ENCODE measurements at places on chromosomes 7 and 10.

GRCh38 chr7:143012409-143012808 is 14.5 kb downstream of the OR9A2 start:
- DNase-seq = no peak

DNA sequence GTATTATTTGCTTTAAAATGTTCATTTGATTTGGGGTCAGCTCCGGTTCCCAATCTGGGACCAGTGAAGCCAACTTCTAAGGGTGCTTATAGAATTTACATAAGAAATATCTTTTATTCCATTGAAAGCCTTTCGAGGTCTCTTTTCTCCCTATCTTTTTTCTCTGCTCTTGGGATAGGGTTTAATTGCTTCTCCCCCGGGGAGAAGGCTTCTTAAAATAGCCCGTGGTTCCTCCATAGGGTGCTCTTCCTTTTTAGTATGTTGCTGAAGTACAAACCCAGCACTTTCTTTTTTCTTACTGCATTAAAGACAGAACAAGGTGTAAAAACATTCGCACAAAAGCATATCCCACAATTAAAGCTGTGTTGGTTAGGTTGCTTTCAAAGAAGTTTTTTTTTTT is 107.5 kb downstream of the POU6F2 start:
- no peak for DNase-seq

- DNase-seq = no peak
These were observed 1.1 kb upstream of the HOXA13 start for GRCh38 chr7:27200761-27201579.

- no peak for DNase-seq
These were observed 234.2 kb upstream of the LRRN3 start for GRCh38 chr7:110856704-110857103.

DNA sequence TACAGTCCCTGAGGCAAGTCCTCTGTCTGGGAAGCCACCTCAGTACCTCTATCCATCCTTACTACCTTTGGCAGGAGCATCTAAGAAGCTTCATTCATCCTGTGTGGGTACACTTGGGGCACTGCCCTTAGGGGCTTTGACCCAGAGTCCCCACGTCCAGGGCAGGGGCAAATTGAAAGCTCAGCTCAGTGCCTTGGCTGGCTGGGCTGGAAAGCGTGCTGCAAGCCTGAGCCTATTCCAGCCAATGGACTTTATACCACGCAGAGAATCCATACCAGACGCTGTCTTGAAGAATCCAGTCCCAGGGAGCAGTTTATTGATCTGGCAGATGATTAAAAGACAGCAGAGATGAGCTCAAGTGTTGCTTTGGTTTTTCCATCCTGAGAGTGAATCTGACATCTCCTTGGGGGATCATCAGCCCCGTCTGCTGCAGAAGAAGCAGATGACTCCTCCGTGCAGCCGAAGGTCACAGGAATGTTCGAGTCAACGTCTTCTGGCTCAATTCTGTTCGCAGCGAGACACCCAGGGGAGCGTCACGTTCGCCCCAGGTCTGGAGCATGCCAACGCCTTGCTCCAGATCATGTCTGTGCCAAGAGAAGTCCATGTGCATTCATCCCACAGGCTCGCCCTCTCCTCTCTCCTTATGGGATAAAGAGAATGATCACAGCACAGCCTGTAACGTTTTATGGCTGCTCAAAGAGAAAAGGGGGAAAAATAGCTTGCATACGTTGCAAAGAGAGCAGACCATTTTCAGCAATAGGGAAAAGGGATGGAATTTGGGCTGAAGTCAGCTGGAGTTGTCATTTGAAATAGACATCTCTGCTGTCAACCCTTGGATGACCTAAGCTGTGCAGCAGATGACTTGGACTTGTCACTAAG is 35.8 kb upstream of the LYZL1 start:
- no peak for DNase-seq

GRCh38 chr7:158944950-158945349 is 88.6 kb downstream of the DYNC2I1 start:
- DNase-seq = no peak

GRCh38 chr10:131216681-131217230 is 94.8 kb downstream of the TCERG1L start:
- no peak for DNase-seq

- no peak for DNase-seq
These were observed 29.0 kb upstream of the IL6 start for GRCh38 chr7:22697876-22698606.

GRCh38 chr10:132006966-132007365 is 25.2 kb upstream of the BNIP3 start:
- DNase-seq = no peak

GRCh38 chr7:155619634-155620271 is 24.7 kb upstream of the RBM33 start:
- DNase-seq = no peak

DNA sequence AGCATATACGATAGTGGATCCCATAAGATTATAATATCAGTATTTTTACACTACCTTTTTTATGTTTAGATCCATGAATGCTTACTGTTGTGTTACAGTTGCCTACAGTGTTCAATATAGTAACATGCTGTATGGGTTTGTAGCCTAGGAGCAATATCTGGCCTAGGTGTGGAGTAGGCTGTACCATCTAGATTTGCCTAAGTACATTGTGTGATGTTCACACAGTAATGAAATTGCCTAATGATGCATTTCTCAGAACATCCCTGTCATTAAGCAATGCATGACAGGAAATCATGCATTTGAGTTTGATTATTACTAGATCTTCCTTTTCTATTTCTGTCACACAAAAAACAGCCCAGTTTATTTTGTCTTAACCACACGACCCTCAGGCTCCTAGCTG is 14.5 kb downstream of the CBX3 start:
- no peak for DNase-seq

DNA sequence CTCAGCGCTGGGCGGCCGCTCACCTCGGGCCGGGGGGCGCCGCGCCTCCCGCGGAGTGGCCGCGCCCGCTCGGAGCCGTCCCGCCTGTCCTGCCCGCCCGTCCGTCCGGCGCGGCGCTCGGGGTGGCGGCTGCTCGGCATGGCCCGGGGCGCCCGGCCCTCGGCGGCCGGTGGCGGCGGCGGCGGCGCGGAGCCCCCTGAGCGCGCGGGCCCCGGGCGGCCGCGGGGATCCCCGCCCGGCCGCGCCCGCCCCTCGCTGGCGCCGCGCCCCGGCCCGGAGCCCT is 338 bp downstream of the SDK1 start:
- no peak for DNase-seq

DNA sequence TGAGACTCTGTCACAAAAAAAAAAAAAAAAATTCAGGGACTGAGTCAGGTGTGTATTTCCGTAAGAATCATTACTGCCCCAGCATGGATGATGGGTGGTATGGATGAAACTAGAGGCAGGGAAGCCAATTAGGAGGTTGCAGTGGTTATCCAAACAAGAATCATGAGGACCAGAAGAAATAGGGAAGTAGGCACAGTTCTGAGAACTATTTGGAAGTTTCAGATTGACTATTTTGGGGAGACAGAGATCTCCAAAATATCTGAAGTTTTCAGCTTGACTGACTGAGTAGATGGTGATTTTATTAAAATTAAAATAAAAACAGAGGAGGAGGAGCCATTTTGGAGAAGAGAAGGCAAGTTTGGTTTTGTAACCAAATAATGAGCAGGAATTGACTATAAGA is 119.4 kb upstream of the NRBF2 start:
- DNase-seq = no peak

- peak; percentile 69 for DNase-seq
These were observed 249.6 kb downstream of the ELFN1 start for GRCh38 chr7:1919539-1920265.

GRCh38 chr7:152869677-152870051 is 110.1 kb downstream of the ACTR3B start:
- DNase-seq = no peak

DNA sequence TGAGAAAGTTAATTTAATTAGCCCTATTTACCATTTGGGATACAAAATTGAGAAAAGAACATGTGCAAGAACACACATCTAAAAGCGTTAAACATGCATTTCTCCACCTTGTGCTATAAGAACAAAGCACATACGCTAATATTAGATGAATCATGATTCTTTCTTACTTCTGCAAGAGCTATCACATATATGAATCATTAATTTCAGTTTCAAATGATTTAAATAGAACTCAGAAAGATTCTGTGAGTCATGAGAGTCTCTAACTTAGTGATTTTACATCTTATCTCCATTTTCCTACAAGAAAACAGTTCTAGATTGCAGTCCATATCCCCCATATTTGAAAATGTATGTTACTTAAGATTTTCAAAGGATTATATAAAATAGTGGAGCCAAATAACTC is 173.9 kb downstream of the RNLS start:
- DNase-seq = no peak

DNA sequence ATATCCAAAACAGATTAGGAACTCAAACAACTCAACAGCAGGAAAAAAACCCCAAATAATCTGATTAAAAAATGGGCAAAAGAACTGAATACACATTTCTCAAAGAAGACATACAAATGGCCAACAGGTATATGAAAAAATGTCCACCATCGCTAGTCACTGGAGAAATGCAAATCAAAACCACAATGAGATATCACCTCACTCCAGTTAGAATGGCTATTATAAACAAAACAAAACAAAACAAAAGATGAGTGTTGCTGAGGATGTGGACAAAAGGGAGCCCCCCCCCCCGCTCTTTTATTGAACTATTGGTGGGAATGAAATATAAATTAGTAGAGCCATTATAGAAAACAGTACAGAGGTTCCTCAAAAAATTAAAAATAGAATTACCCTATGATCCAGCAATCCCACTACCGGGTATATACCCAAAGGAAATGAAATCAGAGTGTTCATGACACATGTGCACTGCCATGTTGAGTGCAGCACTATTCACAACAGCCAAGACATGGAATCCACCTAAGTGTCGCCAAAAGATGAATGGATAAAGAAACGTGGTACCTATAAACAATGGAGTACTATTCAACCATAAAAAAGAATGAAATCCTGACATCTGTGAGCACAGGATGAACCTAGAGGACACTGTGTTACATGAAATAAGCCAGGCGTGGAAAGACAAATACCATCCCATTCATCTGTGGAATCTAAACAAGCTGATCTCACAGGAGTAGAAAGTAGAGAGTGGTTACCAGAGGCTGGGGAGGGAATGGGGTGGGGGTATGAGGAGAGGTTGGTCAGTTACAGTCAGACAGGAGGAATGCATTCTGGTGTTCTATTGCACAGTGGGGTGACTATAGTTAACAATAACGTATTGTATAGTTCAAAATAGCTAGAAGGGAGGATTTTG is 78.1 kb upstream of the RHEB start:
- no peak for DNase-seq

GRCh38 chr7:123784263-123784662 is 35.5 kb upstream of the WASL start:
- DNase-seq = no peak

DNA sequence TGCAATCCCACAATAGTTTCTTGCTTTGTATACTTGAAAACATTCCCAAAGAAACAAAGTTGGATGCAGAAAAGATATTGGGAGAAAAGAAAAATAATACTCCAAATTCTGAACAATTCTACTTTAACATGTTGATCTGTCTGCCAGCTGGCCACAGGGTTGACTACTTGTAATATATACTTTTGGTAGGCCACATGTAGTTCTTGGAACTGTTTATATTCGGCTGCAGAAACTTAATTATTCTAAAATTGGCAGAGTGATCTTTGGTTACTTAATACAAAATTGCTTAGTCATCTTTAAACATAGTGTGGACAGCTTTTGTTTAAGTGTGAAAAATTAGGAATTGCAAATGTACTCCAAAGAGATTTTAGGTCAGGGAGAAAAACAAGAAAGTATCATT is 76.0 kb downstream of the CALD1 start:
- DNase-seq = no peak

DNA sequence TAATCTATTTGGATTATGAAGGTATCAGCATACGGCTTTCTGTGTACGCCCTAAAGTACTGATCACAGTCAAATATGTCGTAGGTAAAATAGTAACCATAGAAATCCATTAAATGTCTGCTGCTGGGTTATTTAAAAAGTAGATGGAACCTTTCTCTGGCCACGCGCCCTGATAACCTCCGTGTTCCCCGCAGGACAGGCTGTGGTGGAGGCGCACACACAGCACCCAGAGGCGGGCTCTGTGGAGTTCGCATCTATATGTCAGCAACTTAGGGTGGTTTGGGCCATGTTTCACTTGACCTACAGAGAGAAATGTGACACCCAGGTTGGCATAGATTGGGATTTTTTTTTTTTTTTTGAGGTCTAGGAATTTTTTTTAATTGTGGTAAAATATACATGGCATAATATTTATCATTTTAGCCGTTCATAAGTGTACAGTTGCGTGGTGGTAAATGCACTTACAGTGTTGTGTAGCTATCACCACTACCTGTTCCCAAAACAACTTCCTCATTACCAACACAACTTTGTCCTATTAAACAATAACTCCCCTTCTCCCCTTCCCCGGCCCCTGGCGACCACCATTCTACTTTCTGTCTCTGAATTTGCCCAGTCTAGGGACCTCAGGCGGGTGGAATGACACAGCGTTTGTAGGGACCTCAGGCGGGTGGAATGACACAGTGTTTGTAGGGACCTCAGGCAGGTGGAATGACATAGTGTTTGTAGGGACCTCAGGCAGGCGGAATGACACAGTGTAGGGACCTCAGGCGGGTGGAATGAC is 15.4 kb downstream of the PPP2R2D start:
- no peak for DNase-seq

DNA sequence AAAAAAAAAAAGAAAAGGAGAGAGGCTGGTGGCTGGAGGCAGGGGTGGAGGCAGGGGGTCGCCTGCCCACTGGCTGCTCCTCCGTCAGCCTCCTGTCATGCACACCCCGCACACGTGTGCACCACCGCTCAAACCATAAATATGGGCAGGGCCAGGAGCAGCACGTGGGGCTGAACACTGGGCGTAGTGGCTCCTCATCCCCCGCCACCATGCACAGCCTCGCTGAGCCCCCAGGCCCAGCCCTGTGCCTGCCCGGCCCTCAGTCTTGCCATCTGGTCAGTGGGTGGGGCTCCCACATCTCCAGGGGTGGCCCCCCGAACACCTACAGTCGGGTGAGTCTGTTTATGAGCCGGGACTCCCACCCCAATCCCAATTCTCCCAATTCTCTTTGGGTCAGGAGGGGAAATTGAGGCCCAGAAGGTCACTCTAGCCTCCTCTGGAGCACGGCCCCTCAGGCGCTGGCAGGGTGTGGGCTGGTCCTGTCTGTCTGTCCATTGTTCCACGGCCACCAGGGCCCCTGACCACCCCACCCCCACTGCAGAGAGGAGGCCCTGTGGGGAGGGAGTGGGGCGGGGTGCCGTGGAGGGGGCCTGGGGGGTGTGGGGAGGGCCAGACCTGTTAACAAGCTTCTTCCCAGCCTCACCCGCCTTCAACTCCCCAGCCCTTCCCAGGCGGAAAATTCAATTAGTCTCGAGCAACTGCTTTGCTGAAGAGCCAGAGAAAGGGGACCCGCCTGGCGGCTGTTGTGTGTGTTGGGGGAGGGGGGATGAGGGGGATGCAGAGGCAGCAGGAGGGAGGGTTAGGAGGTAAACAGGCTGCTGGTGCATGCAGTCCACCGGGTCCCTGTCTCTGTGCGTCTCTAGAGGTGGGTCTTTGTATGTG is 19.5 kb upstream of the GRIFIN start:
- DNase-seq = no peak

DNA sequence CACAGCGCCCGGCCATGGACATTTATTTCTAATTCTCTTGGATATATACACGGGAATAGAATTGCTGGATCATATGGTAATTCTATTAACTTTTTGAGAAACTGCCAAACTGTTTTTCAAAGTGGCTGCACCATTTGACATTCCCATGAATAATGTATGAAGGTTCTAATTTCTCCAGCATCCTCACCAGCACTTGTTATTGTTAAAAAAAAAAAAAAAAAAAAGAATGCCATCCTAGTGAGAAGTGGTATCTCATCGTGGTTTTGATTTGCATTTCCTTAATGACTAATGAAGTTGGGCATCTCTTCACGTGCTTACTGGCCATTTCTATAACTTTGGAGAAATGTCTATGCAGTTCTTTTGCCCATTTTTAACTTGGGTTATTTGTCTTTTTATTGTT is 13.5 kb downstream of the CNNM2 start:
- no peak for DNase-seq
